Renal cortex interstitium (tissue), 15 donors: ENCODE measurements at places on chromosomes 3 and 15.

- no peak for DNase-seq
Observed at GRCh38 chr3:184786280-184786941, 25.6 kb upstream of the VPS8 start.

DNA sequence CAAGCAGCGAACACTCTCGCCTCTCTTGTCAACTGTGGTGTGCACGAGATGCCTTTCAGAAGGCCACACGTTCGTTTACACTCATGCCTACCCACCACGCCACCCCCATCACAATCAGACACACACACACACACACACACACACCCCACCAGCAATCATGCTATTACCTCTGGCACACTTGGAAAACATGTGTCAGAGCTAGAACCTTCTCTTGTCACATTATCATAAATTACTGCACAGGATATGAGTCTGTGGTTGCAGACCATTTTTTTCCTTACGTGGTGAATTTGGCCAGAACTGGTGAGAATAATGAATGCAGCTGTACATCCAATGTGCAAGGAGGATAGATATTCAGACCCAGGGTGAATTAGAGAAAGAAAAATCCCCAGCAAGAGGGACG, 52.4 kb downstream of the TRIM69 start:
- DNase-seq = no peak

DNA sequence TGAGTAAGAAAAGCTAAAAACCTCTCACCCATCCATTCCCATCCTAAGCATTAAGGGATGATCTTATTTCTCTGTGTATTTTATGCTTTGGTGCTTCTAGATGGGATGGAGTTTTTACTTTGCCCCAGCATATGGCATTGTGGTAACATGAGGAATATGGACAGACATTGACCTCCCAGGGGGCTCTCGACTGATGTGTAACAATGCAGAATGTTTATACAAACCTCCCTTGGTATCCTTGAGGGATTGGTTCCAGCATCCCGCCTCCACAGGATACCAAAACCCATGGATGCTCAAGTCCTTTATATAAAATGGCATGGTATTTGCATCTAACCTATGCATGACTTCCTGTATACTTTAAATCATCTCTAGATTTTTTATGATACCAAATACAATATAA, 21.6 kb downstream of the PDIA5 start:
- DNase-seq = no peak

GRCh38 chr15:73322665-73323373, 45.9 kb downstream of the HCN4 start:
- no peak for DNase-seq

DNA sequence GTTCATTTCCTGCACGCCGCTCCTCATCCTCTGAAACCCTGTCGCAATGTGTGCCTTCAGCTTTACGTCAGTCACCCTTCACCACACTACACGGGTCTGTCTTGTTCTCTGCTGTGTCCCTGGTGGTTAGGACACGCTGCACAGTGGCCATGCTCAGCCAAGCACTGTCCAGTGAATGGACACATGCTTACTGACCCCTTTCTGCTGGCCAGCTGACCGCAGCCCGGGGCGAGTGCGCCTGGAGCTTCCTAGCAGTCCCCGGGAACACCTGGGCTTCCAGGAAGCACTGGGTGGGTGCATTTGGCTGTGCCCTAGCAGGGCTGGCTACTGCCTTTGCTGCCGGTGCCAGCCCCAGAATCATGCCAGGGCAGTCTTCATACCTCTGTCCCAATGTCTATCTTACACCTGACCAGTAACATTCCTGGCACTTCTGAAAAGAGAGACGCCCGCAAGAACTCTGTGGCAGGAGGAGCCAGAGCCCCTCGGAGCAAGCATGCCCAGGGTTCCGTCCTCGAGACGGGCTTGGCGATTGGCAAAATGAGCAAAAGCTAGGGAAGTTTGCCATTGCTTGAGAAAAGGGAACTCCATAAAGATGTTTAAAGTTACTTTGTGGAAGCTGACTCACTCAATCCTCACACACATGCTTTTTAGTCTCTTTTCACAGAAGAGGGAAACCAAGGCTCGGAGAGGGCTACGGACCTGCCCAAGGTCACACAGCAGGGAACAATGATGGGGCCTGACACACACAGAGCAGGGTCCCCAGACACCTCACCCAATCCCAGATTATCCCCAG, 15.7 kb upstream of the ZXDC start:
- no peak for DNase-seq

DNA sequence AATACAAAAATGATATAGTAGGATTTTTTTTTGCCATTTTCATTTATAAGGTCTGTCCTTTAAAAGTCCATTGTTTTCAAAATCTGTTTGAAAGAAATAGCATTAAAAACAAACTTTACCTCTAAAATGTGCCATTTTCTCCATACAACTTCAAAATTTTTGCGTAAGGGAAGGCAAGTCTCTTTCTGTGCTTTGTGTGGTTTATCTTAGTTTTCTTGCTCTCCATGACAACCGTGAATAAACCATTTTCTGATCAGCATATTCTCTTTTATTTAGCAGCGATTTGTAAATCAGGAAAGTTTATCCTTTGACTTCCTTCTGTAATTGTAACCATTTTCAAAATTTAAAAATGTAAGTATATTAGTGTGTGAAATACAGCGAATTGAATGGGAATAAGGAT, 147.9 kb upstream of the CGNL1 start:
- DNase-seq = no peak

- no peak for DNase-seq
Observed at GRCh38 chr3:54631516-54632325, 296.1 kb downstream of the LRTM1 start.

- DNase-seq = no peak
Observed at GRCh38 chr15:68231102-68231818, 1.7 kb upstream of the CLN6 start.
